K562 (cell line): ENCODE measurements at places on chromosomes 2 and 18. TPM values are rescaled to one million over a fixed set of nuclear protein-coding genes. Genes with fewer than 3 reads are reported as not detected.
A peak's percentile ranks its signal among the peaks of the same experiment; 100 is the strongest.

- H3K36me3 ChIP-seq: no peaks in the 10 kb centered on the region
- H3K27me3 ChIP-seq: no peaks in the 10 kb centered on the region; the same call in 1 of the 2 replicates
- no peak overlapping the region for H3K4me3 ChIP-seq
- DNase-seq: no peak
- no peaks in the 10 kb centered on the region for H3K4me1 ChIP-seq
Observed at GRCh38 chr2:189391201-189391600, 50.1 kb upstream of the WDR75 start.

DNA sequence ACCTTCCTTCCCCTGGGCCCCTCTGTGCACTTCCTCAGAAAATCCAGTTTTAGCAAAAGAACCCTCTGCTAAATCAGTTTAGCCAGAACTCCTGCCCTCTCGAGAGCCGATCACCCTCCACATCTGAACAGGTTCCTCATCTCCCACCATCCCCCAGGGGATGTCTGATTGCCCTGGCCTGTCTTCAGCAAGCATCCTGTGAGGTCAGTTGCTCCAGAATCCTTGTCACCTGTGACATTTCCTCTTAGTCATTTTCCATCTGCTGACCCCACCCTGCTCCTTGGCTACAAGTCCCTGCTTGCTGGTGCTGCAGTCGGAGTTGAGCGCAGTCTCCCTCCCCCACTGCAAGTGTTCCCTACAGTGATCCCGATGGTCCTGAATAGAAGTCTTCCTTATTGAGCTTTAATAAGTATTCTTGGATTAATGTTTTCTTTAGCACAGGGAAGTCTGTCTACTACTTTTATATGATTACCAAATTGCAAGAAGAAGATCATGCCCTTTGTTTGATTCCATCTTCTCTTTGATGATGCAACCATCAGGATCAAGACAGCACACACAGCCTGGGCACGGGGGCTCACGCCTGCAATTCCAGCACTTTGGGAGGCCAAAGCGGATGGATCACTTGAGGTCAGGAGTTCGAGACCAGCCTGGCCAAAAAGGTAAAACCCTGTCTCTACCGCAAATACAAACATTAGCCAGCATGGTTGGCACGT is 30.9 kb upstream of the UBE2F start:
- peaks cover 10% of the 10 kb centered on the region for H3K4me1 ChIP-seq
- H3K36me3 ChIP-seq: no peaks in the 10 kb centered on the region
- peak; percentile 43 for DNase-seq
- no peak overlapping the region for H3K4me3 ChIP-seq
- no peak overlapping the region for H3K27ac ChIP-seq
- no peaks in the 10 kb centered on the region for H3K27me3 ChIP-seq

The PLEKHH2 gene
- 2.1 and 3.1 TPM in 2 replicates for total RNA-seq

- no peak overlapping the region for H3K4me3 ChIP-seq
- H3K27me3 ChIP-seq: no peaks in the 10 kb centered on the region
- no peak for DNase-seq
- no peak overlapping the region for H3K27ac ChIP-seq
Observed at GRCh38 chr2:6368281-6368680, 497.4 kb downstream of the CMPK2 start.

DNA sequence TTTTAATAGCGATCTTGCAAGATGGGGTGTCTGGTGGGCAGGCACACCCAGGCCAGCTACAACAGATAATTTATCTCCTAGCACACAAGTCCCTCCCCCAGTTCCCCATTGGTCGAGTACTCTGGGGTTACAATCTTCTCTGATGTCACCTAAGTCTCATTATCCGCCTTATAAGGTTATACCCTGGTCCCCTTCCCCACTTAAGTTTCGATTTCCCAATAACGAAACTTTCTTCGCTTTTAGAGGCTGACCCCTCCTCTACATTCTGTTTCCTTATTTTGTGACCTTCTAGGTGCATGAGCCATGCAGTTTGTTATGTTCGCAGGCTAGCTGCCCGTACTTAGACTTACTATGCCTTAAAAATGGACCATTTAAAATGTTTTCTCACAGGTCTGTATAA is 180.1 kb downstream of the CAPN13 start:
- peaks cover 3% of the 10 kb centered on the region; the same call in 1 of the 3 replicates for H3K36me3 ChIP-seq
- no peak overlapping the region for H3K27ac ChIP-seq

DNA sequence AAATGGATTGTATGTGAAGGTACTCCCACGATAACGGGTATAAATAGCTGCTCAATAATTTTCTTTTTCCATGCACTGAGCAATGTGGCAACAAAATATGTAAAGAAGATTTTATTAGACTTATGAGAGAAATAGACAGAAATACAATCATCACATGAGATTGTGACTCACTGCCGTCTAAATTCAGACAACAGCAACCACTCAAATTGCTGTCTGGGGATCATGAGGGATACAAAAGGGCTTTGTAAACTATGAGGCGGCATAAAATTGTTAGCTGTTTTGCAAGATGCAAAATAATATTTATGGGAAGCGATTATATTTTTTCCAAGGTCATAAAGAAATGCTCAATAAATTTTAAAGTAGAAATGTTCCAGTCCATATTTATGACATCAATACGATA is 259.1 kb upstream of the AGAP1 start:
- no peaks in the 10 kb centered on the region for H3K4me1 ChIP-seq
- peaks cover 20% of the 10 kb centered on the region for H3K27me3 ChIP-seq
- H3K4me3 ChIP-seq: no peak overlapping the region
- H3K27ac ChIP-seq: no peak overlapping the region

- H3K27ac ChIP-seq: no peak overlapping the region
- H3K36me3 ChIP-seq: no peaks in the 10 kb centered on the region
- H3K4me3 ChIP-seq: no peak overlapping the region
- no peaks in the 10 kb centered on the region; the same call in 1 of the 2 replicates for H3K4me1 ChIP-seq
- no peak for DNase-seq
- peaks cover 21% of the 10 kb centered on the region for H3K27me3 ChIP-seq
Observed at GRCh38 chr18:46715062-46715461, 41.8 kb downstream of the ST8SIA5 start.

The SLC5A6 gene
- 137 and 143 TPM in 2 replicates for total RNA-seq

GRCh38 chr2:45496869-45497268 is 114.2 kb downstream of the SRBD1 start:
- no peaks in the 10 kb centered on the region for H3K4me1 ChIP-seq
- DNase-seq: no peak
- H3K27me3 ChIP-seq: no peaks in the 10 kb centered on the region
- no peak overlapping the region for H3K4me3 ChIP-seq
- no peak overlapping the region for H3K27ac ChIP-seq
- H3K36me3 ChIP-seq: no peaks in the 10 kb centered on the region

The TMEM169 gene
- 0.04 and 0.13 TPM in 2 replicates for total RNA-seq
